NCI-H1694 (cell line): ENCODE measurements at places on chromosomes 7 and 10.

GRCh38 chr7:50359995-50360925 lies 55.7 kb downstream of the IKZF1 start:
- DNase-seq: no peak

DNA sequence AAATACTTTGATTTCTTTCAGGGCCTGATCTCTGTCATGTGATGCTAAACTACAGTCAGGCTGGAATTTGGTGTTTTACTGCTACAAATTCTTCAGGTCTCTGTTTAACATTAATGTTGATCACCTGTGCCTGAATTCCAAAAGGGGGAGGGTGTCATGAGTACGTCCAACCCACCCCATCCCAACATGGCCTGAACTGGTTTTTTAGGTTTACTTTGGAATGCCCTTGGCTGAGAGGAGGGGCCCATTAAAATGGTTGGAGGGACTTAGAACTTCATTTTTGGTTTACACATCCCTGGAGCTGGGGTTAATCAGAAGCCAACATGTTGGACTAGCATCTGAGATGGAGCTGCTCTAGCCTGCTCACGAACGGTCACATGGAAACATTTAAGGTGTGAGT lies 60.8 kb upstream of the CFAP46 start:
- no peak for DNase-seq

- no peak for DNase-seq
These were observed 106.7 kb downstream of the CYTH3 start for GRCh38 chr7:6165521-6166320.

- DNase-seq: no peak
These were observed 7.1 kb upstream of the ARHGAP21 start for GRCh38 chr10:24730811-24731210.

DNA sequence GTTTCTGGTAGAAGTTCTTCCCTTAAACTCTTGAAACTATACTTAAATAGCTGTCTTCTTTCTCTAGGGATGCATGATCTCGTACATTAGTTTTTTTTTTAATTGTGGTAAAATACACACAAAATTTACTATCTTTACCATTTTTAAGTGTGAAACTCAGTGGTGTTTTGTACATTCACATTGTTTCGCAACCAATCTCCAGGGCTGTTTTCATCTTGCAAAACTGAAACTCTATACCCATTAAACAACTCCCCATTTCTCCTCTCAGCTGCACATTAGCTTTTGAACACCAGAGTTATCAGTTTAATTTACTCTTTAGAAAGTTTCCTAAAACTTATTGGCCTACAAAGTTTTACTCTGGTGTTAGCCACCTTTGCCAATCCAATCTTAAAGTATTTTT lies 45.5 kb upstream of the PRKAR2B start:
- DNase-seq: no peak

GRCh38 chr7:36148422-36149065 lies 4.5 kb upstream of the EEPD1 start:
- no peak for DNase-seq

GRCh38 chr7:157739650-157740049 lies 402.8 kb downstream of the DNAJB6 start:
- DNase-seq: no peak

DNA sequence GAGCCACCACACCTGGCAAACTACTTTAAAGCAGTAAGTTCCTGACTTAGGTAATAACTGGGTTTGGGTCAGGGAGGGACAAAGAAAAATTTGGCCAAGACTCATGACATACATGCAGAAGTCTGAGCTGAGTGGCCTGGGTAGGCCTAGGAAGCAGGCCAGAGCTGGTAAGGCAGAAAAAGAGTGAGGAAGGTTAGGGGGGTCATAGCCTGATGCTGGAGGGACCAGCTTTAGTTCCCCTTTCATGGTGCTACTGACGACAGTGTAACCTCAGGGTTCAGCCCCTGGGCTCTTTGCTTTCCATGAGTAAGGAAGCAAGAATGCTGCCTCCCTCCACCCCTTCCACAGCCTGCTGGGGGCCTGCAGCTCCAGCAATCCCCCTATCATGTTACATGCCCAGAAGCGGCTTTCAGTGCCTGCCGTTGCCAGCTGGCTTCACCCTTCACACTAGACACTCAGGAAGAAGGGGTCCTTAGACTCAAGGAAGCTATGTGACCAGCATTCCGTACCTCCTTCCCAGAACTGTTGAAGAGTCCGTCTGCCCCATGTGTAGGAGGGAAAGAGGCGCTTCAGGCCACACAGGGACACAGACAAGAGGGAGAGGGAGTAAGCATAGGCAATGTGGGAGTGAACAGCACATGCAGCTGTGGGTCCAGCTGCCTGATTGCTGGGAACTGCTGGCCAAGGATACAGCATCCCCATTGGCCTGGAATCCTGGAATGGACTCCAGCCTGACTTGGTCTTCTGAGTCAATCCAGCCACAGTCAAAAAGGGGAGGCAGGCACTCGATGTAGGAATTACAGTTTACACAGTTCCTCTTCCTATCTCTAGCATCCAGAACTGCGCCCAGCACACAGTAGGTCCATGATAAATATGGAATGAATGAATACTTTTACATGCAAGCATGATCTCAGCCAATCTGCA lies 4.1 kb upstream of the PLAU start:
- DNase-seq: peak; percentile 3

DNA sequence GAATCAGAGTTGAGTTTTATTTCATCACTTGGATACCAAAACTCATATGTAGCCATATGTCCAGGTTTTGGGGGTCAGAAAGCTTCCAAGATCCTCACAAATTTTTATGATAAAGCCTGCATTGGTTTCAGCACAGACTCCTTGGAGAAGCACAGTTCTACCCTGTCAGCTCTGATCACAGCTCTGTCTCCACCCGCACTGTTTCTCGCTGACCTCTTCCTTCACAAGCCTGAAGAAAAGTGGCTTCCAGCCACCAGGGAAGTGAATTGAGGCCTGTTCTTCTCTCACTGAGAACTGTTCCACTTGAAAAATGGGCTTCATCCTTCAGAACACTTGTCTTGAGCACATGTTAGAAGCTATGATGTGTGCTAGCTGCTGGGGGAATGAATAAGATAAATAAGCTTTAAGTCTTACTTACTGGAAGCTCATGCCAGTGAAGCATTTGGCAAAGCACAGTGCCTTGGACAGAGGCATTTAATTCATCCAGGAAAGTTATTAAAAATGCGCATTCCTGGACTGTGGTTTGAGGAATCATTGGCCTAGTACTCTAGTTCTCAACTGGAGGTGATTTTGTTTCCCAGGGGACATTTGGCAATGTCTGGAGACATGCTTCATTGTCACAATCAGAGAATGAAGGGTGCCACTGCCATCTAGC lies 133.6 kb downstream of the BMPER start:
- no peak for DNase-seq

GRCh38 chr10:56258378-56258777 lies 102.7 kb downstream of the ZWINT start:
- DNase-seq: no peak

DNA sequence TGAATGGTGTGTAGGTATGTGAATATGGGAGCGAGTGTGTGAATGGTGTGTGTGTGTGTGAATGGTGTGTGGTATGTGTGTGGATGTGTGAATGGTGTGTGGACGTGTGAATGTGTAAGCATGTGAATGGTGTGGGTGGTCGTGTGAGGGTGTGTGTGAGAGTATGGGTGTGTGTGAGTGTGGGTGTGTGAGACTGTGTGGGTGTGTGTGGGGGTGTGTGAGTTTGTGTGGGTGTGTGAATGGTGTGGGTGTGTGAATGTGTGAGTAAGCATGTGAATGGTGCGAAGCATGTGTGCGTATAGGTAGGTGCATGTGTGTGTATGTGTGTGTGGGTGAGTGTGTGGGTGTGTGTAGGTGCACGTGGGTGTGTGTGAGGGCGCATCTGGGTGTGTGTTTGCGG lies 160.7 kb upstream of the COBL start:
- no peak for DNase-seq
